ENCODE measurements at places on chromosomes 7 and 10.

DNA sequence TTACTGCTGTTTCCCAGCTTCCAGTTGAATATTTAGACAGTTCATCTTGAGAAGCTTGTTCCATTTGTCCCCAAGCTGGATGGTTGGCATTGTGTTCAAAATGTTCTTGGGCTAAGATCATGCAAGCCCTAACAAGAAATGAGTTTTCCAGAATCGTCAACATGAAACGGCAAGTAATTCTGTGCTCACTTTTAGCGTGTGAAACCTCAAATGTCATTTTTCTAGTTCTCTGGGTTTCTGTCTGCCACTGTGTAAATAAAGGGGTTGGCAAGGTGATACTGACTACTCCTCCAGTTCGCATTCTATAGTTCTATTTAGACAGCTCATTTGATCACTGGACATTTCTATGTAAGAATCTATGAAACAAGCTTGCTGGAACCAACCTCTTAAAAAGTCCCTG, 194.0 kb downstream of the AHR start:
- no peaks in the 10 kb centered on the region for H3K27me3 ChIP-seq
- no peak for DNase-seq
- H3K27ac ChIP-seq, result no peak overlapping the region
- H3K4me3 ChIP-seq, result no peak overlapping the region
- H3K36me3 ChIP-seq, result no peaks in the 10 kb centered on the region
- no peaks in the 10 kb centered on the region for H3K4me1 ChIP-seq

DNA sequence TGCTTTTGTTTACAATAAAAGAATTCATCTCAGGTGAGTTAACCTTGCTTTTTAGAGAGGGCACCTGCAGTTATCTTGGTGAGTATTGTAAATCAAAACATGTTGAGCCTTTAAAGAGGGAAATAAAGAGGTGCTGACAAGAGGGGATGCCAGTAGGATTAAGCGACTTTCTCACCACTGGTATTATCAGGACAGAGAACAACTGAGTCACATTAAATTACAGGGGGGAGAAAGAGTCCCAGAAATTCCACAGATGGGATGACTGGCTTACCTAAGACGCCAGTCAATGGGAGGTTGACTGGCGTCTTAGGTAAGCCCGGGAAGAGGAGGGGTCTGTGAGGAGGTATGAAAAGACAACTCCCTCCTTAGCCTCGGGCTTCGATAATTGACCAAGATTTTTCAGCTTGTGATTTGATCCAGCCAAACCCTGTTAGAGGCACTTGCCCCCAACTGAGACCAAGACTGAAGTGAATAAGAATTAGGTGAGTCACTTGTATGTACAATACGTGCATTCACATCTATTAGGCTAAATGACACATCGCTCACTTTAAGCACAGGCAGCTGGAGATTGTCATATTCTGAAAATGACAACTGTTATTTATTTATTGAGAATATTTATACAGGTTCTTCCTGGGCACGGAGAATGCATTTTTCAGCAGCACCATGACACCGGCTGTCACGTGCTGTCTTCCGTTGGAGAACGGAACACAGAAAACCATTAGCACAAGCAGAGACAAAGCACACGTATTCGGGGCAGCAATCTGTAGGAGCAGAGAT, 117.6 kb downstream of the SEM1 start:
- H3K36me3 ChIP-seq, result no peaks in the 10 kb centered on the region
- peaks cover 3% of the 10 kb centered on the region for H3K4me1 ChIP-seq
- H3K27me3 ChIP-seq, result no peaks in the 10 kb centered on the region
- H3K4me3 ChIP-seq, result no peak overlapping the region

DNA sequence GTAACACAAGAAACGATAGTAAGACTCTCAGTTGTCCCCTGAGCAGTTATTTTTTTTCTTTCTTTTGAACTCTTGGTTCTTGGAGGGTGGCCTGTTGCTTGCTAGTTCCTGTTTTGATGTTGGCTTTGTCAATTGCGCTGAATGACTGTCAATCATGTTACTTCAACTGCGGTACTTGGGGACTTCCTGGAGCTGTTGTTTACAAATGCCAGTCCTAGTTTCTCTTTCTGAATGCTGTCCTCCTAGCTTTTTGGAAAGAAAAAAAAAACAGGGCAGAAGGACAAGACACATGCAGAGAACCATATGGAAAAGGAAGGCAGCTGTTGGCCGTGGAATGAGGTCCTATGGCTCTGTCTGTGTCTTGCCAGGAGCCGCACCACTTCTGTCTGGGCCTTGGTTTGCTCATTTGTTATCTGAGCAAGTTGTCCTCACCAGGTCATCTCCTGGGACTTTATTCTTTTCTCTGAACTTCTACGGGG, 7.0 kb upstream of the PDCD4 start:
- no peak overlapping the region for H3K27ac ChIP-seq
- peaks cover under 1% of the 10 kb centered on the region for H3K4me1 ChIP-seq
- no peaks in the 10 kb centered on the region for H3K36me3 ChIP-seq
- no peak overlapping the region for H3K4me3 ChIP-seq
- DNase-seq, result no peak
- no peaks in the 10 kb centered on the region for H3K27me3 ChIP-seq

DNA sequence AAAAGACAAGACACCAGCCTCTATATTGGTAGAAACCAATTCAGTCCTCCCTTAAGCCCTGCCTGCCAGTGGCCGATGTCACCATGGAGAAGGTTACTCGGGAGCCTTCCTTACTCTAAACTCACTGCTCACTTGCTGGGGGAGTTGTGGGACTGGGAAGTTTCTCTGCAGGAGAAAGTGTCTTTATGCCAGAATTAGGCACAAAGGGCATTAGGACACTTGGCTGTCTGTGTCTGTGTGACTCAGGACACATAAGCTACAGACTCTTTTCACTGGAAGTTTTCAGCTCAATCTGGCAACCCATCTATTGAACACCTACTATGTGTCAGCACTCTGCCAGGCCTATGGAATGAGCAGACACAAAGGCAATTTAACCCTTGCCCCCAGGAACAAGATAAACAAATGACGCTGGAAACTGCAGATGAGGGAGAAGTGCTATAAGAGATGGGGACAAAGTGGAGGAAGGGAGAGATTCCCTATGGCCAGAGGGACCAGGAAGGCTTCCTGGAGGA, 49.5 kb upstream of the CACUL1 start:
- no peaks in the 10 kb centered on the region for H3K4me1 ChIP-seq
- no peaks in the 10 kb centered on the region for H3K36me3 ChIP-seq
- H3K27ac ChIP-seq, result no peak overlapping the region
- H3K27me3 ChIP-seq, result no peaks in the 10 kb centered on the region
- H3K4me3 ChIP-seq, result no peak overlapping the region

DNA sequence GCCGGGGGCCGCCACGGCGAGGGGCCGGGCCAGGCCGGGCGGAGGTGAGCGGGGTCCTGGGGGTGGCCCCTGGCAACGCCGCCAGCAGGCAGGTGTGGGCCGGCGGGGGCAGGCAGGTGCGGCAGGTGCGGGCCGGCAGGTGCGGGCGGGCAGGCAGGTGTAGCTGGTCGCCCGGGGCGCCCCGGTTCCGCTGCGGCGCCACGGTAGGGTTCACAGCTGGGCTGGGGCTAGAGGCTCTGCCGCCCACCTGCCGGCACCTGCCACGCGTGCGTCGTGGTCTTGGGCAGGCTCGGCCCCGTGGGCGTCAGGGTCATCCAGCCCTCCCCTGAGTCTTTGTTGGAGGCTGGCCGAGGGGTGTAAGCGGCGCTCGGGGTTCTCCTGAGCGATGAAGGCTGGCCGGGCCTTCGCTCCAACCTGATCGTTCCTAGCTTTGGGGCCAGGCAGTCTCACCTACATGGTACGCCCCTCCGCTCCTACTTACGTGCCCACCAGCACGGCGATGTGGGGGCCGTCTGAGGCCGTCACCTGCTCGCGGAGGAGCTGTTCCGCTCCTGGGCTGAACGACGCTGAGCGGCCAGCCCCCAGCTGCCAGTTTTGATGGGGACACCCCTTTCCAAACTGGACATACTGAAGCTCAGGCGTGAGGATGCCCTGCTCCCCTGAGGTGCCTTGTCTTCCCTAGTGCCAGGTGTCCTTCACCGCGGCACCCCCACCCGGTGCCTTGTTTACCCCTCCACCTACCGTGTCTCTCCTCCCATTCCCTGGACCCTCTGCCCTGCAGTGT, 493 bp downstream of the ZMIZ2 start:
- H3K36me3 ChIP-seq, result no peaks in the 10 kb centered on the region
- H3K27ac ChIP-seq, result no peak overlapping the region
- no peak for DNase-seq
- no peaks in the 10 kb centered on the region for H3K27me3 ChIP-seq
- H3K4me3 ChIP-seq, result peak overlapping the region; percentile 57
- no peaks in the 10 kb centered on the region for H3K4me1 ChIP-seq

- H3K36me3 ChIP-seq, result no peaks in the 10 kb centered on the region
- H3K4me1 ChIP-seq, result no peaks in the 10 kb centered on the region
- H3K27me3 ChIP-seq, result no peaks in the 10 kb centered on the region
- no peak overlapping the region for H3K27ac ChIP-seq
- no peak for DNase-seq
Measured at GRCh38 chr7:117777335-117778142, 95.7 kb downstream of the CTTNBP2 start.

DNA sequence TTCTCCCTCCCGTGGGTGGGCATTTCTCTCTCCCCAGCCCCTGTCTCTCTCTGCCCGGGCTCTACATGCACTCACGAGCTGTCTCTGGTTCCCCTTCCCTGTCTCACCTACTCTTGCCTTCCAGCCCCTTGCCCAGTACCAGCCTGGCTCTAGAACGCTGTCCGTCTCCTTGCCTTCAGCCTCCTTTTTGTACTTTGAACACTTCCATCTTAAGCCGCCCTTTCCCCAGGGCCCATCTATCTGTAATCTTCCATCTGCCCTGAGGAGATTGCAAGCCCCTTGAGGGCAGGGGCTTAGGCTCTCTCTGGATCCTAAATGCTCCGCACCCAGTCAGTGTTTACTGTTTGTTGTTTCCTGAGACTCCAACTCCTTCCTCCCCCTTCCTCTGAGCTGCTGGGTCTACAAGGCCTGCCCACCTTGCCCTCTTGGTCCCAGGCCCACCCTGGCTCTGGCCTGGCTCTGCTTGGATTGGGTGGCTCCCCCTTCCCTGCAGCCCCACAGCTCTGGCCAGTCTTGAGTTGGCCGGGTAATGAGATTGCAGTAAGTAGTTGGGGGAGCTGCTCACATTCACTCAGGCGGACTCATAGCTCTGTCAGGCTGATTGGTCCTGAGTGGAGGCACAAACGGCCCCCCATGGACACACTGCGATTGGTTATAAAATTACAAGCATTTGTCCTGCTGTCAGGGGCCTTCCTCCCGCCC, 28.3 kb downstream of the POLL start:
- no peaks in the 10 kb centered on the region for H3K27me3 ChIP-seq
- no peaks in the 10 kb centered on the region for H3K36me3 ChIP-seq
- DNase-seq, result no peak
- no peak overlapping the region for H3K4me3 ChIP-seq
- H3K27ac ChIP-seq, result no peak overlapping the region

DNA sequence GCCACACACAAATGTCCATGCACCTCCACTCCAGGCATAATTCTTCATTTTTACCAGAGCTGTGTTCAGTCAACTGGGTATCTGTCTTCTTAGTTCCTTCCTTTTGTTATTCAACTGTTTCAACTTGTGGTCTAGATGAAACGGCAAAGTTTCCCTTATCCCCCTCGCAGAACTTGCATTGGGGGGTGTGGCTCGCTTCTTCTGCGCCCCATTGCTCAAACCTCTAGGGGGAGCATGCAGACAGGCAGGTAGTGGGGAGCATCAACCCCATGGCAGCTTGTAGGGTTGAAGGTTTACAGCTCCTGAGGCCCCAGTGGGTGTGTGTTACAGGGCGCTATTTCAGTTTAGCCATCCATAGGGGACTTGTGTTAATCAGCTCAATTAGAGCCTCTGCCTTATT, 38.3 kb upstream of the COBL start:
- no peak for DNase-seq
- H3K27ac ChIP-seq, result no peak overlapping the region
- H3K27me3 ChIP-seq, result no peaks in the 10 kb centered on the region
- H3K4me1 ChIP-seq, result no peaks in the 10 kb centered on the region

DNA sequence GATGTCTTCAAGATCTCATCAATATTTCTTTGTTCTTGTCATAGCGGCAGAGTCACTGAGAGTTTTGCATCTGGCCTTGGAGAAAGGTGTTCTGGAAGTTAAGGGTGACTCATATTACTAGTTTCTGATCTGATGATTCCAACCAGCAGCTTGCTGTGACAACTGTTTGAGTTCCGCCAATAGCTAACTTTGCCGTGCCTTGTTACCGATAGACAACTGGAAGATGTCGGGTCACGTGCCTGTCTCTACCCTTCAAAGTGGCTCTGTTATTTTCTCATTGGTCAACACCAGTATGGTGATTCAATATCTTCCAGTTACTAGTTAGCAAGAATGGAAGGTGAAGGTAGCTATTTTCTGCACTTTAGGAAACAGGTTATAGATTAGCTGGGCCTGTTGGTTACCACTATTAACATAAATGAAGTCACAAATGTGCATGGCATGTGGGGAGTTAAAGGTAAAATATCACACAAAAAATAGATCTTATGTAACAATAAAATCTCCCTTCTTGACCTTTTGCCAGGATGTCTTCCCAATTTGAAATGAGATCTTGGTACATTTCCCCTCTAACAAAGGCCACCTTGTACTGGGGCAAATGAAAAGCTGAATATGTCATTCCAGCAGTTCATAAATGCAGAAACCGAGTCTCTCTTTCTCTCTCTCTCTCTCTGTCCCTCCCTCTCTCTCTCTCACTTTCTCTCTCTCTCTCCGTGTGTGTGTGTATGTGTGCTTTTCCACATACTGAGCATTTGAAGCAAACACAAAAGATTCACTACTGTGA, 2.6 kb upstream of the MGAM2 start:
- H3K36me3 ChIP-seq, result no peaks in the 10 kb centered on the region
- no peaks in the 10 kb centered on the region for H3K27me3 ChIP-seq
- no peaks in the 10 kb centered on the region for H3K4me1 ChIP-seq
- no peak overlapping the region for H3K4me3 ChIP-seq
- H3K27ac ChIP-seq, result no peak overlapping the region

DNA sequence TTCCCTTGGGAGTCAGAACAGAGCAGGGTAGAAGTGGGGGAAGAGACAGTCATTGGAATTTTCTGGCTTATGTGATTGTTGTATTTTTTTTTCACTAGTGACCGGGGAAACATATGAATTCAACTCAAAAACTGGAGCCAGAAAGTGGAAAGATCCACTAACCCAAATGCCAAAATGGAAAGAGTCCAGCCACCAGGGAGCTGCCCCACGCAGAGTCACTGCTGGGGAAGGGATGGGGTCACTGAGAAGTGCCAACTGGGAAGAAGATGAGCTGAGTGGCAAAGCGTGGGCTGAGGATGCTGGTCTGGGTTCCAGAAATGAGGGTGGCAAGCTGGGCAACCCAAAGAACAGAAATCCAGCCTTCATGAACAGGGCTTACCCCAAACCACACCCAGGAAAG, 69.2 kb downstream of the CDHR3 start:
- no peak overlapping the region for H3K4me3 ChIP-seq
- no peak for DNase-seq
- H3K4me1 ChIP-seq, result peaks cover 8% of the 10 kb centered on the region
- H3K36me3 ChIP-seq, result no peaks in the 10 kb centered on the region
- no peaks in the 10 kb centered on the region for H3K27me3 ChIP-seq

GRCh38 chr10:24556750-24557742, 166.6 kb downstream of the ARHGAP21 start:
- no peak overlapping the region for H3K27ac ChIP-seq
- H3K4me1 ChIP-seq, result no peaks in the 10 kb centered on the region
- H3K27me3 ChIP-seq, result no peaks in the 10 kb centered on the region
- H3K4me3 ChIP-seq, result no peak overlapping the region
- DNase-seq, result peak; percentile 74

- peak; percentile 72 for DNase-seq
- H3K36me3 ChIP-seq, result no peaks in the 10 kb centered on the region
- H3K27me3 ChIP-seq, result no peaks in the 10 kb centered on the region
- H3K27ac ChIP-seq, result no peak overlapping the region
- H3K4me1 ChIP-seq, result no peaks in the 10 kb centered on the region
Measured at GRCh38 chr10:50367732-50368131, 116.4 kb upstream of the ASAH2 start.

All from mesendoderm (in vitro differentiated cells).